T follicular helper cell (primary cell): ENCODE measurements at places on chromosomes 6 and 20.

GRCh38 chr6:116471531-116471930, 10.4 kb downstream of the CALHM6 start:
- no peak for DNase-seq

DNA sequence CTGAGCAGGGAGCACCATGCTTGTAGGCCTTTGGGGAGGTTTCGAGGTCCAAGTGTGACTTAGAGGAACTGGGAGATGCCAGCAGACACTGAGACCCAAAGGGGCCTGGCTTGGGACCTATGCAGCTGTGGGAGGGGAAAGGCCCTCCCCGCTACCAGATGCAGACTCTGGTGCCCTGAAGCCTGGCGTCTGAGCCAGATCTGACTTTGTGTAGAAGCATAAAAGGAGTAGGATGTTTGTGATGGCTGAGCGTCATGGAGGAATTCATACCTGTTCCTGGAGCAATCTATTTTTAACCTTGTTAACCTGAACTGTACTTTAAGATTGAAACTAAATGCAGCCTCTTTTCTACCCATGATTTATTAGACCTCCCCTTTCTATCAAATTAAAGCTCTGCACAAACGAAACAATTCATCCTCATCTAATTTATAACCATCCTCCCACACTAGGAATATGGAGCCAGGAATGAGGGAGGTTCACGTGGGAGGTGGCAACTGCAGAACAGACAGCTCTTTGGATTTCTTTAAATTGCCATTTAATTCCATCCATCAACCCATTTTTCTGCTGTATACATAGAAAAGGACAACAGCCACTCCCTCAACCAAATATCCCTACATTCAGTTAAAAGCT, 172.6 kb upstream of the AGPAT4 start:
- DNase-seq, result no peak

DNA sequence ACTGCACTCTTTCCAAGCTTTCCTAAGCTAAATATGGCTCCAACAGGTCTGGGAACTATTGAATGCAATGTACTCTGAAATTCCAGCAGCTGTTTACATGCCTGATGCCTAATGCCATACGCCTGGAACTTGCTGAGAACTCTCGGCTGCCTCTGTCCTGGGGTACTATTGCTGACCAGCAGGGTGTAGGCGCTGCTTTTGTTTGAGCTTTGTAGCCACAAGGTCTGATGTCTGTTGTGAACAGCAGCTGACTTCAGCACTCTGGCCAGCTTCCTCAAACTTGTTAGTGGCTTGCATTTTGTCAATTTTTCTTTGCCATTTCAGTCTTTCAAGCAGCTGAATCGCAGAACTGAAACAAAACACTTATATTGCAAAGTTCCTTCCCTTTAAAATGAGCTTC, 26.7 kb downstream of the SAYSD1 start:
- DNase-seq, result no peak

- no peak for DNase-seq
Measured at GRCh38 chr20:31861135-31861384, 9.3 kb downstream of the DUSP15 start.

DNA sequence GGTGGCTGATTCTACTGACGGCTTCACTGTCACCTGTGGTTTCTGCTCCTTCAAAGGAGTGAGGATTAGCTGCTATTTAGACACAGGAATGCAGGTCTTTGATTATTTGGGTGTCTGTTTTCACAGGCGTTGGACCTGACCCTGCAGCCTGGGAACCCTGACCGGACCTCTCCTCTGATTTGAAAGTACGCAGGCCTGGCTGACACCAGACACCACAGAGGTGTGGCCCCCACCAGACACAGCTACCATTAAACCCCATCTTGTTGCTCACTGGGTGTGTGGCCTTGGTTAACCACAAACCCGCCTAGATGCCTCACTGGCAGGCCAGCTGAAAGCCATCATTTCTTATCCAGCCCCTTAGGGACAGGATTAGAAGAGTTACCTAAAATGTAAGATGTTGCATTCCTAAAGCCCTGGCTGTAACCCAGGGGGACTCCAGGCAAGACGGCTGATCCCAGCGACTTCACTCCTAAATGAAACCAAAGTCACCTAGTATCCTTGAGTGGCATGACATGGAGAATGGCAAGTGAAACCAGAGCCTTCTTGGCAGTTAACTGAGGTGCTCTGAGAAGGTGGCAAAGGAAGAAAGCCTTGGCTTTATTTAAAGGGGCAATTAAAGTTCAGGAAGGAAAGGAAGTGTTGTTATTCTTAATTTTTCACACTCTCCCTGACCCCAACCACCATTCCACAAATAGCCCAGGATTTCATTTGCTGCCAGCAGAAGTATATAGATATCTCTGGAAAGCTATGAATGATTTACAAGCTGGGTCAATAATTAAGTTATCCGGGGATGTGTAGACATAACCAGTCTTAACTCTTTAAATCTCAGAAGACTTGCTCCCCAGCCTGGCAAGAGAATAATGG, 169.9 kb downstream of the QRSL1 start:
- no peak for DNase-seq

GRCh38 chr6:12675931-12676330, 40.6 kb upstream of the PHACTR1 start:
- DNase-seq, result no peak

DNA sequence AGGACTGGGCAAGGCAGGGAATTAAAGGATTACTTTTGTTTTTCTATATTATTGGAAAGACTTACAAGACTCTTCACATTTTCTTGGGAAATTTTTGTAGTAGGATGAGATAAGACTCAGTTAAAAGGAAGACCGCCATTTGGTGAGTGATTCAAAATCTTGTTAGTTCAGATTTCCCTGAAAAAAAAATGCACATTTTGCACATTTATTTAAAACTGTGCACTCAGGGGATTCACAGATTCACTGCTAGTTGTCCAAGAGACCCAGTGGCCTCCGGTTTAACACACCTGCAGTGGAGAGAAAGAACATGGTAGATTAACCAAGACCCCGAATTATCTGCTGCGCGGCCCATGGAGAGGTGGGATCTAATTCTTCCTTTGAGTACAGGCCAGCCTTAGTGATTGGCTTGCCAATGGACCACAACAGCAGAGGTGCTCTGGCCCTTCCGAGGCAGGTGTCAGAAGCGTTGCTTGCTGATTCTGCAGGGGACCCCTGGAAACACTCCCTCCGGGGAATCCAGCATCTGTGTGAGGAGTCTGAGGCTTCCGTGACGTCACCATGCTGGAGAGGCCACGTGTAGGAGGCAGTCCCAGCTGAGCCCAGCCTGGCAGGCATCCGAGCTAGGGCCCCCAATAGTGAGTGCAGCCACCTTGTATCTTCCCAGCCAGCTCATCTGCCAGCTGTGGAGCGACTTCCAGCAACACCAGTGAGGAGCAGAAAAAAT, 68.9 kb downstream of the ZNF217 start:
- no peak for DNase-seq

GRCh38 chr20:6502219-6502618, 265.3 kb upstream of the BMP2 start:
- DNase-seq, result no peak

GRCh38 chr20:37464611-37465010, 56.4 kb upstream of the NNAT start:
- no peak for DNase-seq

DNA sequence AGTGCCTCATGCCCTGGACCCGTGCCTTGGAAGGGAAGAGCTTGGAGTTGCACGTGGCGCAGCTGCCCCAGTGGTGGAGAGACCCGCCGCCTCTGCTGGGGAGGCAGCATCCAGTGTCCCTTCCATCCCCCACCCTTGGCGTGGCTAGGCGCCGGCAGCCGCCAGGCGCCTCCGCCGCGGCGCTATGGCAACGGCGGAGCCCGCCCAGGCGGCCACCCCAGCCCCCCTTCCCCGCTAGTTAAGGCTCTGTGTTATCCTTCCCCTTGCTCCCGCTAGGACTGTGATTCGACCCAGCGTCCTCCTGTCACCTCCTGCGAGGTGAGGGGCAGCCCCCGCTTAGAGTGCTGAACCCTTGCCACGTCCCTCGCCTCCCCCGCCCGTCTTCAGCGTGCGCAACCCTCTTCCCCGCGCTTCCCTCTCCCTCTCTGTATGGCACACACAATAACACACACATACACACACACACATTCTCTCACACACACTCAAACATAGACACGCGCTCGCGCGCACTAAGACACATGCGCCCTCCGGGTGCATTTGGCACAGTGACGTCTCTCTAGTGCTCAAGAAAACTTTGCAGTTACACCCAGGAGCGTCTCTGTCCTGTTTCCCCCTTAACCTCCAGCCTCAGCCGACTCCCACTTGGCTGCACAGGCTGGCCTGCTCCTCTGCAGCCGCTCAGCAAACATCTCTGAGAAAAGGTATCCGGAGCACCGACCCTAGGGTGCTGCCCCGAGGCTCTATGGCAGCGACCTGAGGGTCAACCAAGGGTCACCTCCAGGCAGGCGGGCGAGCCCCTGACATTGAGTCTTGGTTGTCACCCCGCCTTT, 8.5 kb downstream of the GRIK2 start:
- no peak for DNase-seq
